B cell (primary cell): ENCODE measurements at places on chromosomes 11 and 22. TPM values are rescaled to one million over a fixed set of nuclear protein-coding genes. Genes with fewer than 3 reads are reported as not detected.

The C22orf42 gene
- total RNA-seq: not detected in 2 replicates

The TP53I11 gene
- total RNA-seq: 229 and 240 TPM in 2 replicates

The OR56A5 gene
- not detected in 2 replicates for total RNA-seq

The CASP4 gene
- 72.4 and 82.8 TPM in 2 replicates for total RNA-seq

The BTBD18 gene
- not detected in 2 replicates for total RNA-seq

The MN1 gene
- total RNA-seq: 0.02 and 0.07 TPM in 2 replicates

The SMIM35 gene
- 4.5 and 4.8 TPM in 2 replicates for total RNA-seq

The RFPL2 gene
- total RNA-seq: not detected in 2 replicates

DNA sequence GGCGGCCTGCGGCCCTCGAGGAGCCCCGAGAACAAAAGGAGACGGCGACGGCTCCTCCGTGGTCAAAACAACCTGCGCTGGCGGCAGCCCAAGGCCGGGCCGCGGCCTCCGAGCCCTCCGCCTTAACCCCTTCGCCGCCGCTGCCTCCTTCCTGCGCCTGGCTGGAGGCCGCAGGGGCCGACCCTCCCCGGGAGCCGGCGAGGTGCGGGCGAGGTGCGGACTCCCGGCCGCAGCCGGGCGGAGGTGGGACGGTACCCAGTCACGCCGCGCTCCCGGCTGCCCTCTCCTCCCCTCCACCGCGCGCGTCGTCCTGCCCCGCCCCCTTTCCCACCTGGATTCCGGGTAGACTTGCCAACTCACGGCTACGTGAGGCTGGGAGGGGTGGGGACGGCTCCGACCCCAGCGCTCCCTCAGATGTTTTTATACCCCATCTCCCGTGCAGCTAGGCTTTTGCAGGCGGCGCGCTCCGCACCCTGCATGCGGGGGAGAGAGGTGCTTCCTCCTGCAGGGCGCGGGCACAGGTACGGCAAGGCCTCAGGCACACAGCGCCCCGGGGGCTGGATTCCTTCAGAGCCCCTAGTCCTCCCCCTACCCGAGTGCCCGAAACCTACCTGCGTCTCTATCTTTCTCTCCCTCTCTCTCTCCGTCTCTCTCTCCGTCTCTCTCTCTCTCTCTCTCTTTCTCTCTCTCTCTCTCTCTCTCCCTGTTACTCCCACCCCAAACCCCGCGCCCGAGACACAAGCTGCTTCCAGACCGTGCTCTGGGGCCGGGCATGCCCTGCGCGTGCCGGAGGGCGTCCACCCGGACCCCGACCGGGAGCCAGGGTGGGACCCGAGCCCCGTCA lies 2.0 kb downstream of the PDGFB start:
- DNase-seq: peak; percentile 48

GRCh38 chr11:7579361-7579791 lies 65.6 kb downstream of the PPFIBP2 start:
- no peak for DNase-seq

DNA sequence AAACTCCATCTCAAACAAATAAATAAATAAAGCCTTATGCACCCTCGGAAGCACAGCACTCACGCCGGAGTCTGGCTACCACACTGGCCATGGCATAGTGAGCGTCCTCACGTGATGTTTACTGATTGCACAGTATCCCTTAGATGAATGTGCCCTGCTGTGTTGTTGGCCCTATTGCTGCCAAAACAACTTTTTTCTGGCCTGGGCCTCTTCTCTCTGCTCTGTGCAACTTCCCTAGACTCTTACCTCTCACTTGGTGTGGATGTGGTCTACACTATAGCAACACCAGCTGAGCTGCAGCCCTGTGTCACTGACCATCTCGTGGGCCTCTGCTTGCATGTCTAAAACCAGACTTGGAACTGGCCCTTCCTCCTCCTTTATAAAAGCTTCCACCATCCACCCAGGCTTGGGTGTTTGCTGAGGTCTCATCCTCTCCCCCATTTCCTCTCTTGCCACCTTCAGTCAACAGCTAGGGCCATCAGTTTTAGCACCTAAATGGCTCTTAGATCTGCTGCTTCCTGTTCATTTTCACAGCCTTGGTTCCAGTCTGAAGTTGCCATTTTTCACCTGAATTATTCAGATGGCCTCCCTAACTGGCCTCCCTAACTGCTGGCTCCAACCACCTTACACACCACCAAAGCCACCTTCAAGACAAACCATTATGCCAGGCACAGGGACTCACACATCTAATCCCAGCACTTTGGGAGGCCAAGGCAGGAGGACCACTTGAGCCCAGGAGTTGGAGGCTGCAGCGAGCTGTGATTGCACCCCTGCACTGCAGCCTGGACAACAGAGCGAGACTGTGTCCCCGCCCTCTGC lies 9.2 kb downstream of the ZNF74 start:
- no peak for DNase-seq

- DNase-seq: no peak
Observed at GRCh38 chr11:19344661-19345518, 104.1 kb upstream of the E2F8 start.

GRCh38 chr11:813456-814096 lies 3.8 kb downstream of the RPLP2 start:
- no peak for DNase-seq

DNA sequence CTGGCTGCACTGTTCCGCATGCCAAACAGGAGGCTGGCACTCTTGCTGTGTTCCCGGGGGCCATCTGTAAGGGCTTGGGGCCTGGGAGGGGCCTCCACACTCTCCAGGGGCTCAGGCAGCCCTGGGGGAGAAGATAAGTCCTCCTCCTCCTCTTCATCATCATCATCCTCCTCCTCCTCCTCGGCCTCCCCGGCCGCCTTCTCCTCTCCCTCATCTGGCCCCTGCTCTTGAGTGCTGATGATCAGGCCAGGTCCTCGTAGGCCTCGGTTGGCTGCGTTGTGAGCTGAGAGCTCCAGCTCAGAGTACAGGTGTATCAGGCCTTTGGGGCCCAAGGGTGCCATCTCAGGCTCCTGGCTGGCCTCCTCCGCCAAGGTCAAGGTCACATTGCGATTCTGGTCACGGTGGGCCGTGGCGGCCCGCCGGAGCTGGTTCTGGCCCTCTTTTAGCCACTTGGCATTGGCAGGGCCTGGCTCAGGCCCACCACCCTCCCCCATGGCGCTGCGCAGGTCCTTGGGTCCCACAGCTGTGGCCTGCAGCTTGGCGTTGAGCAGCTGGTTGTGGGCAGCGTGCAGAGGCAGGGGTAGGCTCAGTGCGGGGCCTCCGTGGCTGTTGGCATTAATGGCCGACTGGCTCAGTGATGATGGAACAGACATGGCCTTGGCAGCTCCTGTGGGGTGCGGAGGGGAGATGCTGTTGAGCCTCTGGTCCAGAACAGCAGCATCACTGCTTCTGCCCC lies 8.0 kb downstream of the APBB1 start:
- DNase-seq: no peak

- no peak for DNase-seq
Observed at GRCh38 chr22:44360668-44361381, 48.1 kb upstream of the SHISAL1 start.

DNA sequence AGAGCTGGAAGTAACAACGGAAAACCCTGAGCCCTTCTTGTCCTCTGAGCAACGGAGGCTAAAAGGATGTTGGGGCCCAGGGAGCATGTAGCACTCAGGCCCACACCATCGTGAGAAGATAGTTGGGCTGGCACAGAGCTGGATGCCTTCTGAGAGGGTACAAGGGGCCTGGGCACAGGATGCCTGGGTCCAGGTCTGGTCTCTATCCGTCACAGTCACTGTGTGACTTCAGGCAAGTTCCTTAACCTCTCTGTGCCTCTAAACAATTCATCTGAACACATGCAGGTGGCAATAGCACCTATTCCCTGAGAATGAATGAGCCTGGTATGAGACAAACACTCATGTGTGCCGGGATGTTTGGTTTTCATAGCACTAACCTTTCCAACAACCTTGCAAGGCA lies 29.2 kb downstream of the MB start:
- DNase-seq: no peak

DNA sequence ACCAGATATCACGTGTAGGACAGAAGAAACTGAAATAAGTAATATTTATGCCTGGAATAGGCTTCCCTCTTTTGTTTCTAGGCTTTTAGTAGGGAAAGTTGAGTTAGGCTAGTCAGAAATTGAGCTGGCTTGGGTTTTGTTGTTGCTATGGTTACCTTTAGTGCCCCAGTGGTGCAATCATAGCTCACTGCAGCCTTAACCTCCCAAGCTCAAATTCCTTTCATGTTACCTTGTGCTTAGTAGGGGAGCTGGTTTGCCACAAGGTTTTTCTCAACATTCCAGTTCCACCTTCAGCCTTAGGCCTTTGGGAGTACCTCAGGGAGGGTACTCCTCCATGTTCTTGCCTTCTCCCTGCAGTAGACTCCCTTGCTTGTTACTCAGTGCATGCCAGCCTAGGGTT lies 69.1 kb upstream of the SUSD2 start:
- DNase-seq: no peak

GRCh38 chr11:60389279-60389910 lies 6.9 kb upstream of the MS4A14 start:
- peak; percentile 90 for DNase-seq

DNA sequence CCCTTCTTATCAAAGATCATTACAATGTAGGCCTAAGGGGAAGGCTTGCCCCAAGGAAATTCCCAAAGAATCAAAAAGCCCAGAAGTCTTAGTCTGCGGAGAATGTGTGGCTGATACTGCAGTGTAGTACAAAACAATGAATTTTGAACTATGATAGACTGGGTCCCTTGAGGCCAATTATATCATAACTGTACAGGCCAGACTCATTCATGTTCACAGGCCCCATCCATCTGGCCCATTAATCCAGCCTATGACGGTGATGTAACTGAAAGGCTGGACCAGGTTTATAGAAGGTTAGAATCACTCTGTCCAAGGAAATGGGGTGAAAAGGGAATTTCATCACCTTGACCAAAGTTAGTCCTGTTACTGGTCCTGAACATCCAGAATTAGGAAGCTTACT lies 35.2 kb downstream of the IGLL1 start:
- no peak for DNase-seq

DNA sequence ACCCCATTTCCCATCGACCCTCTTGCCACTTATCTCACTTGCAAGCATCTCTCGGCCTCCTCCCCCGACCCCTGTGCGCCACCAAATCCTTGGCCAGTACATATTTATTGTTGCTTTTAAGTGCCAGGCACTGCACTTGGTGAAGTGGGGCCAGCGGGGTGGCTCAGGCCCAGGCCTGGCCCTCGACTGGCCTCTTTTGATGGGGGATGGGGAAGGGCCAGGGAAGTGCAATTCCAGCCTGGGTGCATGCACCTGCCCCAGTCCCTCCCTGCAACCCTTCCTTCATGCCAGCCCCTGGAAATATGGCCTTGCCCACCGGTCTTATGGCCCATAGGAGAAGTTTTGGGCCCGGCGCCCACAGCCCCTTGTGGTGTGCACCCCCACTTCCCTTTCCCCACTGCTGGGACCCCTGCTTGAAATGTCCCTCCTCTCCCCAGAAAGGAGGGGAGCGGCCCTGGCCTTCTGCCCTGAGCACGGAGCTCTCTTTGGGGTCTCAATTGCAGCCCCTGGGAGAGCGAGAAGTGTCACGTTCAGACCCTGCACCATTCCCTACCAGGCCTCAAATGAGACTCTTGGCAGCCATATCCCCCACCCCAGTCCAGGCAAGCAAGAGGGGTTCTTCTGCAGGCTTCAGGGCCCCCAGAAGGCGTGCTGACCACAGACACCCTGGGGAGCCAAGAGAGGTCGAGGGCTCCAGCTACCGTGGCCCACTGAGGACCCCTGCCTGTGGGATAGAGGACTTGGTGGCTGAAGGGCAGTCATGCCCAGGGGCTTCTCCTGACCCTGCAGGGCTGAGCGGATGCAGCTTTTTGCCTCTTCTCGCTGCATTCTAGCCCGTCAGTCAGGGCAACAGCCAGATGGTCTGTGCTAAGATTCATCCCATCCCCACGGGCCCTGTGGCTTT lies 961 bp downstream of the SUSD2 start:
- DNase-seq: no peak

DNA sequence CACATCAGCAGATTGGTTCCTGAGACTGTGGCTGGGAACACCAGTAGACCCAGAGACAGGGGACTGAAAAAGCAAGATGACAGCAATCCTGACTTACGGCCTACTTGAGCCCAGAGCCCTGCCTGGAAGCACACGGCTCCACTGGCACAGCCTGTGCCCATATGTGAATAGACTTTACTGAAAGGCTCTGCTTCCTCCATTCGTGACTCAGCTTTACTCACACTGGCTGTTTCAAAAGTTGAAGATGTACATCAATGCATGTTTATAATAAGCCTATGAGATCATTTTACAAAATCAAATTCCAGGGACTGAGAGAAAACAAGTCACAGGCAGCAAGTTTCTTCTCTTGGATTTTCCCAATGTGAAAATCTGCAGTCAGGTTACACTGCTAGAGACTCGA lies 134.6 kb upstream of the TEAD1 start:
- no peak for DNase-seq

DNA sequence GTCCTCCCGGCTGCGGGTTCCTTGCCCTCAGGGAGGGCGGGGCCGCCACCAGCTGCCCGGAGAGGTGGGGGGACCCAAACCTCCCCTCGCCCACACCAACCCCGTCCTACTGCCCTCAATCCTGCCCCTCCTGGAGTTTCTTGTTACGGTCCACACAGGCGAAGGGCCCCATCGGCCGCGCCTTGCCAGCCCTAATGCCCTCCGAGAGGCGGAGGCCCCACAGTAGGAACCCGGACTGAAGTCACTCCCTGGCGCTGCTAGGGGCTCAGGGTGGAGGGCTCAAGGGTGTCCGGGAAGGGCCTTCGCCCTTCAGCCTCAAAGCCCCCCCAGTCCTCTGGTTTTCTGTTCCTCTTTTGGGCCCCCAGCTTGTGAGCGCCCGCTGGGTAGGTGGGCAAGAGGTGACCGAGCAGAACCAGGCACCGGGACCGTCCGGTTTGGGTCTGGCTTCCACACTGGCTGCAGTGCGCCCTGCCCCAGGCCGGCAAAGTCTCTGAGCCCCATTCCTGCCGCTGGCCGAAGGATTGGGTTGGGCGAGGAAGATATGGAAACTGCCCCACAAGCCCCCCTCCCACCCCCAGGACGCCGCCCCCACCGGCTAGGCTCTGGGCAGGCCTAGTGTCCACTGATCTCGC lies 24.5 kb downstream of the DUSP8 start:
- peak; percentile 52 for DNase-seq

- DNase-seq: peak; percentile 59
Observed at GRCh38 chr11:119318240-119319135, 1.6 kb upstream of the MCAM start.
